ENCODE measurements at places on chromosomes 2 and 18. TPM values are rescaled to one million over a fixed set of nuclear protein-coding genes. Genes with fewer than 3 reads are reported as not detected.

Gene IL1RL1
- total RNA-seq = not detected

GRCh38 chr2:223884399-223884798 lies 47.0 kb upstream of the AP1S3 start:
- peak; percentile 40 for DNase-seq

GRCh38 chr2:219182331-219183150 lies 4.5 kb downstream of the RETREG2 start:
- DNase-seq = no peak

DNA sequence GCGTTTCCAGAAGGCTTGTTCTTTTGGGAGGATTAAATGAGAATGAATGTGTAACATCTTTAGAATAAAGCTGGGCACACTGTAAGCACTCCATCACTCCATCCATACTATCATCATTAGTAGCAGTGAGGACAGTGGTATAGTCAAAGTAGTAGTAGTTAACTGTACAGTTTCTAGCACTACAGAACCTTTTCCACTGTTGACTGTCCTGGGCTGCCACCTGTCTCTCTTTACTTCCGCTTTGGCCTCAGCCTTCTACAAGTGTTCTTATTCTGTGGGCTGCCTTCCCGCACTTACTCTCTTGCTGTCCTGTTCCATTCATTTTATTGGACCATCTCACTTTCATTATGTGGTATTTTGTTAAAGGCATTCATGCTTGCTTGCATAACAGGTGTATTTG lies 3.3 kb downstream of the SLC9A2 start:
- no peak for DNase-seq

DNA sequence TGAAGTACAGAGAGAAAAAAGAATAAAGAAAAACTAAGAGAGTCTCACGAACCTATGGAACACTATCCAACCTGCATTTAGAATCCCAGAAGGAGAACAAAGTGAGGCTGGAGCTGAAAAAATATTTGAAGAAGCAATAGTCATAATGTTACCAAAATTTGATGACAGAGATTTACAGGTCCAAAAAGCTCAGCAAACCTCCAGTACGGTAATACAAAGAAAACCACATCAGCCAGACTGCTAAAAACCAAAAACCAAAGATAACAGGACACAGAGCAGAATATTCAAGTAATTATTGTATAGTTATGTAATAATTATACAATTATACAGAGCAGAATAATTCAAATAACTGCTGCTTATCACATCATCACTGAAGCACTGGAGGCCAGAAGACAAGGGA lies 23.7 kb downstream of the ATL2 start:
- DNase-seq = no peak

- DNase-seq = no peak
Observed at GRCh38 chr18:10354890-10355289, 99.5 kb upstream of the APCDD1 start.

DNA sequence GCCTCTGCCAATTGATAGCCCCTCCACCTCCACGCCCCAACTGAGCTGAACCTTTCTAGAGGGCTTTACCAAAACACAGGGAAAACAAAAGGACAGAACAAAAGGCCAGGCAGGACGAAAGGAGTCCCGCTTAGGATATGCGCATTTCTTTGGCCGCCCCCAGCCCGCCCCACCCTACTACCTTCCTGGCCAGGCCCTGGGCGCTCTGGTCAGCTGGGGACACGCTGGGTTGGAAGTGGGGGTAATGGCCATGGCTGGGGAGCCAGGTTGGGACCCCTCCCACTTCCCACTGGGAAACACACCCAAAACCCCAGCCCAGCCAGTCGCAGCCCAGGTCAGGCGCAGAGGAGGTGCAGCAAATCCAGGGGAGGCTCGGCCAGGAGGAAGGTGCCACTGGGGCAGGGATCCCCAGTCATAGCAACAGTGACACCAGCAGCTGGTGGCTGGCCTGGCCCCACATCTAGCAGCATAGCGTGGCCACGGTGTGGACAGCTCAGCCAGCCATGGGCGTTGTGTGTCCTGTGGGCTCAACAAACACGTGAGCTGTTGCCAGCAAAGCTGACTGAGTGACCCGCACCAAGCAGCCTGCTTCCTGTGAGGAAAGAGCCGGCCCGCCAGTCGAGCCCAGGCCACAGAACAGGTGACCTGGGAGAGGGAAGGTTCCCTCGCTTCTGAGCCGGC lies 24.6 kb upstream of the B3GNT7 start:
- DNase-seq = no peak

DNA sequence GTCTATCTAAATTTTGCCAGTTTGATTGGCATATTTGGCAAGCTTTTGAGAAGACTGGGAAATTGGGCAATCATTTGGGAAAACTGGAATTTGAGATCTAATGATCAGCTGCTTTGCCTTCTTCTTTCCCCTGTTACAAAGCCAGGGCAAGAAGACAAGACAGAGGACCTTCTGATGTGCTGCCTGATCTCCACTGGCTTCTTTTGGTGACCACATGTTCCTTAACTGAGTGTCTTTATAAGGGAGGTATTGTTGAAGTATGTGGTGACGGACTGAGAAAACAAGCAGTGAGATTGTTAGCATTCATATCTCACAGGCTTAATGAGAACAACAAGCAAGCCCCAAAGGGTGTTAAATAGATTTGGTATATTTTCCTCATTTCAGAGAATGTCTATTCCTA lies 175.8 kb downstream of the SLC8A1 start:
- no peak for DNase-seq

Measured in LHCN-M2 (cell line).